ENCODE measurements at places on chromosomes 2 and 18.

DNA sequence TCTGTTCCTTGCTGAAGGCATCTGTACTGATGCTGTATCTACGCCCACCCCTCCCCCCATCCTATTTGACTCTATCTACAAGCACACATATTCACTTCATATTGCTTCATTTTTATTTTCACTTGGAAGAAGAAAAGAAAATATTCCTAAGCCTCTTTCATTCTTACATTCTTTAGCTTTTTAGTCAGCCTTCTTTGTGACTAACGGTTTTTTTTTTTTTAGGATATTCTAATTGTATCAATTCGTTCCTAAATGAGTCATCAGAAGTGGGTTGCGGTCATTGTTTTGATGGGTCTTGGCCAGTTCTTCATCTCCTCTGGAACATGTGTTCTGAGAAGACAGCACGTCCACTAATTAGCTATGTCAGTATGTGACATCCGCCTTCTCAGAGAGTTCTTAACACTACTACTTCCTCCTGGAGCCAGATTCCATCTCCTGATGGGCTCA lies 88.7 kb downstream of the MYO1B start:
- peak; percentile 85 for DNase-seq

DNA sequence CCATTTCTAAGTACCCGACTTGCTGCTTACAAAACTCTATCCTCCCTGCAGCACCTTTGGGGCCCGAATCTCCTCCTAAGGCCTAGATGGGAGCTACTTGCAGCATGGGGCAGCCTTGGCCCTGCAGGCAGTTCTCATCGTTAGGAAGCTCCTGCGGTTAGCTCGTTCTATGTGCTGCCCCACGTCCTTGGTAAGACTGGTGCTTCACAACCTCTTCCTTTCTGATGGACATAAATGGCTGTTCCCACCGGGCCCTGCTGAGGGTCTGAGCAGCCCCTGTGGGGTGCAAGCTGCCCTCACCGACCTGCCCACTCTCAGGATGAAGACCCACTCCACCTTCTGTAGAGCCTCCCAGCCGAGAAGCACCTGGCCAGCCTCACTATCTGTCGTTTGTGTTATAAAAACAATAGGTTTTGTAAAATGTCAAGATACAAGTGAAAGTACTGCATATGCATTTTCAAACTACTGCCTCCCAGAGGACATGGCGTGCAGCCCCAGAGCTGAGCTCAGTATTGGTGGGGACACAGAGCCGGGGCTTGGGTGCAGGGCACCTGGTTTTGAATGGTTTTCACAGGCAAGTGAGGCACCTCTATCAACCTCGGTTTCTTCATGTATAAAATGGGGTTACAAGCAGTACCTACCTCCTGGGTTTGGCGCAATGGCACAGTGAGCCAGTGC lies 19.4 kb downstream of the OTOF start:
- no peak for DNase-seq

DNA sequence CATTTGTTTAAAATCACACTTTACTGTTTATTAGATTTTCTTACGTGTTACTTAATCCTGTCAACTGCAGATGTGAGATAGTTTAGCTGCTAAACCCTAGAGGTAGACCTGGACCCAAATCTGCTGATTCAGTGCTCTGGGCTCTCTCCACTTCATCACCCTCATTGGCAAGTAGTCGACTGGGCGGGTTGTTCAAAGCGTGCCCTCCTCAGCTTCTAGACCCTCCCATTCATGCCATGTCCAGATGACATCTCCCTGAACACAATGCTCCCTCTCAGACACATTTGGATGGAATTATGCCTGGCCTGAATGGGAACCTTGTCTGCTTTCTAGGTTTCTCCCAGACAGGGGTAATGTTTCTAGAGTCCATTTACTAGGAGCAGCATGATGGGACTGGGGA lies 43.7 kb downstream of the RPIA start:
- no peak for DNase-seq

- no peak for DNase-seq
Observed at GRCh38 chr2:86788881-86789686, 1.6 kb downstream of the CD8A start.

DNA sequence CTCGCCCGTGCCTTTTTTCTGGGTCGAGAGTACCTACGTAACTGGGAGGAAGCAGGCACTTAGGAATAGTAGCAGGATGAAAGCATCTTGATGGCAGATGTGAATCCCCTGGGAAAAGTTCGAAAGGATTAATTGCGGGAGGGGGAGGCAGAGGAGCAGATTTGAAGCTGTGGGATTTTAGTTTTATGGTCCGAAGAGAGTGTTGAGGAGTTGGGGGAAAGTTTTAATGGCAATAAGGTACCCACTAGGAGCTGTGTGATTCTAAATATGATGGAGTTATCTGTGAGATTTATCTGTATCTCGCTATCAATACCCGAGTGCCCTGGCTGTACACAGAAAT lies 1.1 kb downstream of the AGFG1 start:
- no peak for DNase-seq

GRCh38 chr2:102103992-102104871 lies 38.3 kb upstream of the IL1R1 start:
- peak; percentile 84 for DNase-seq

DNA sequence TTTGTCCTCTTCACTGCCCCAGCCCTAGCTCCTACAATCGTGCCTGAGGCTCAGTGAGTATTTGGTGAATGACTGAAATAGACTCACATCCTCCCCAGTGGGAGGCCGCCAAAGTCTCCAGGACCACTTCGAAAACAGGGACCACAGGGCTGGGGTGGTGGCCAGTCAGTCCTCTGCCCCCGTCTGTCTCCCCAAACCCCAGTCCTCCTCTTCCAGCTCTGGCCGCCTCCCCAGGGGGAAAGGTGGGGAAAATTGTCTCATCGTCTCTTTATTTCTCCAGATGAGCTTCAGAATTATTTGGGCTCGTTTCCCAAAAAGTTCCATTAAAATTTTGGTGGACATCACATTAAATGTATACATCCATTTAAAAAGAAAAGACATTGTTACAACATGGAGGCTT lies 43.5 kb downstream of the NPPC start:
- DNase-seq = no peak
